ENCODE measurements at places on chromosomes 3 and 15.

DNA sequence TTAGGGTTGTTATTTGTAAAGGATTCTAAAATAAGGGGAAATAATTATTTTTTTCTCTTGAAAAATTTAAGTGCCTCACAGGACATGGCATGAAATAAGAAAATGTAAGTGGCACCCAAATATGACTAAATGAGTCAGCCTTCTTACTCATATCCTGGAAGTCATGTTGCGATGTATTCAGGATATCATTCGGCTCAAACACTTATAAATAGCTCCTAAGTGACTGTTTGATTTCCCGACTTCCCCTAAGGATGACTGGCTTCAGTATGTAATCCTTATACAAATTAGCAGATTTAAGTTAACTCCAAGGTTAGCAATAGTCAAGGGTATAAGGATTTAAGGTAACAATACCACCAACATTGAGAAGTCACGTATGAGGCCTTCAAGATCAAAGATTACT, 57.3 kb upstream of the OSTN start:
- peak; percentile 78 for DNase-seq

DNA sequence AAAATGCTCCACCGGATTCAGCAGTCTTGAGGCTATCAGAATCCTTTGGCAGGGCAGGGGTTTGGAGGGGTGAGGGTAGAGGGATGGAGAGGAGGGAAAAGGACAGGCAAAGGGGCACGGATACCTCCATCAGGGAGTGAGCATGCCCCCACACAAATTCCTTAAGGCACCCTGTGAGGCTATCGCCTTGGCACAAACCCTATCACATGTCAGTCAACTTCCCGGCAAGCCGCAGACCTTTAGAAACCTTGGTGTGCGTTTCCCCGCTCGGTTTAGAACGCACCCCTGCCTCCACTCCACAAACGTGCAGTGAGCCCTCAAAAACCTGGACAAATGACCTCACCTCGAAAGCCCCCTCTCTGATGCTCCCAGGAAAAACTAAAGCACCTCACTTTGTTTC, 422 bp upstream of the SETMAR start:
- no peak for DNase-seq

DNA sequence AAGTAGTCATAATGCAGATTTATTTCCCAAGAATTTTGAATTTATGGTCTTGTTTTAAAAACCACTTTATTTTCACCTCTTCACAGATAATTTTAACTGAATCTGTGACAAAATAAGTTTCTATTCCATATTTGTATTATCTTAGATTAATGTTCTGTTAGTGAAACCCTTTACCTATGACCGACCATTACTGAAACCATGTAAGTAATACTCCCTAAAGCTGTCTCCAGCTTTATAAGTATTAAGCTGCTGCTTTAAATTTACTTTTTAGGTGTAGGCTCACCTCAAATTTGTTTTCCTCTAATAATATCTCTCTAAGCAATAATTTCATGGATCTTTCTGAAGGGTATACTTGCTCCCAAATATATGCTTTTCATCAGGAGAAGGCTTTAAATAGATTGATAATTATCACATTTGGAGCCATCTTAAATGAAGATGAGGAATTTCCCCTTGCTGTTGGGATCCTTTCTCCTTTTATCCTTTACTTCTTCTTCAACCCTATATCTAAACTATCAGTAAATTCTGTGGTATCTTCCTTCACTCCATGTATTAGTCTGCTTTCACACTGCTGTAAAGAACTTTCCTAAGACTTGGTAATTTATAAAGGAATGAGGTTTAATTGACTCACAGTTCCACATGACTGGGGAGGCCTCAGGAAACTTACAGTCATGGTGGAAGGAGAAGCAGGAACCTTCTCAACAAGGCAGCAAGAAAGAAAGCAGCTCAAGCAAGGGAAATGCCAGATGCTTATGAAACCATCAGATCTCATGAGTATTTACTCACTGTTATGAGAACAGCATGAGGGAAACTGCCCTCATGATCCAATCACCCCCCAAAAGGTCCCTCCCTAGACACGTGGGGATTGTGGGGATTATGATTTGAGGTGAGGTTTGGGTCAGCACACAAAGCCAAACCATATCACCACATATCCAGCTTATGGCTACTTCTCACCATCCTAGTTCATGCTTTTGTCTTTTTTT, 92.3 kb upstream of the P2RY1 start:
- no peak for DNase-seq

- no peak for DNase-seq
These were observed 1159.5 kb downstream of the IGSF11 start for GRCh38 chr3:117874904-117875874.

- DNase-seq: peak; percentile 46
These were observed 59.9 kb upstream of the COL8A1 start for GRCh38 chr3:99578339-99578970.

DNA sequence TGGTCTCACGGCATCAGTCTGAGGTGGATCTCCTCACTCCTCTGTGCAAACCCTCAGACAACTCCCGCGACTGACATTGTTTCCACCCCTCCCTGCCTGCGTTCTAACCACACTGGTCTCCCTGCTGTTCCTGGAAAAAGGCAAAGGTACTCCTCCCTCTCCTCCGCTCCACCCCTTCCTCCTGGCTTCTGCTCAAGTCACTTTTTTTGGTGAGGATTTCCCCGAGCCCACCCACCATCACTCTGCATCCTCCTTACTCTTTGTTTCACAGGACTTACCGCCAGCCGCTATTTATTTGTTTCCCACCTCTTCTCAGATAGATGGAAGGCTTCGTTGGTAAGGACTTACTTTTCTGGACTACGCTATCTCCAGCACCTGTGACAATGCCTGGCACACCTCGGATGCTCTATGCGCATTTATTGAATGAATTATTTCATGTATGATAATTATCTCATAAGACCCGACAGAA, 25.6 kb downstream of the PRR23E start:
- no peak for DNase-seq

DNA sequence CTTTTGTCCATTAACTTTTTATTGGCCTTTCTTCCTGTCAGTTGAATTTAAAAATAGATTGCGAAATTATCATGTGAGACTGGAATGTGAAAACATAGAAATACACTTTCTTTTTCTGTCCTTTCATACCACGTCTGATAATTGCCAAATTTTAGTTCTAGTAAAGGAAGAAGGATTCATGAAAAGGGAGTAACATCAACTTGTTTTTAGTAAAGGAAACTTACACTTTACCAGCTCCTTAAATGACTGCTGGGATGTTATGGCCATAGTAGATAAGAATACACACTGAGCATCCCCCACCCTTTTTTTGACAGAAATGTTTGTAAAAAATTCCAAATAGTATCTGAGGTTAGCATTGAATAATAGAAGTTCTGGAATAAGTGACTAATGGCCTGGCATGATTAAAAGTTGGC, 137.9 kb downstream of the NEO1 start:
- no peak for DNase-seq

DNA sequence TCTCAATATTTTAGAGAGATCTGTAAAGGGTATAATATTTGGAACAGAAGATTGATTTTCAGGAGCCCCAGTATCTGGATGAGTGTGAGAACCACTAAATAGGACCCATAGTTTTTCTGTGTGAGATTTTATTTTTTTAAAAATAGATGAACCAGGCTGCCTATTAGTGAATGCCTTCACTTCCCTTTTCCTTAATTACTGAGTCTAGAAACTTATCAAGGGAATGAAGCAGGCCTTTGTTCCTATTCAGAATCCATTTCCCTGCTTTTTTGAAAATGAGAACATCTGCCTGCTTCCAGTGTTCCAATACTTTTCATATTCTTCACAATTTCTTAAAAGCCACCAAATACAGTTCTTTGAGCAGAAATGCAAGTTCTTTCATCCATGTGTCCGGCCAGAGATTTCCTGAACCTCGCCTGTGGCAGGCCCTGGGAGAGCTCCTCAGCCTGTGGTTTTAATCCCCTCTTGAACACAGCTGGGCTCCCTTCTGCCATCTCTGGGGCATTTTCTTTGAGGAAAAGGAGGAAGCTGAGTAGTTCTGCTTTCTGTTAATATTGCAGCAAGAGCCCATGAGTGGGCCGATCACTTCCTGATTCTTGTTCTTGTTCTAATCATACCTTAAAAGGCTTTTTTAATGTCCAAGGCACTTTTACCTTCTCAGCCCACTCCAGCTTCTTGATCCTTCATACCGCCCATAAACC, 4.7 kb downstream of the EHD4 start:
- peak; percentile 43 for DNase-seq

DNA sequence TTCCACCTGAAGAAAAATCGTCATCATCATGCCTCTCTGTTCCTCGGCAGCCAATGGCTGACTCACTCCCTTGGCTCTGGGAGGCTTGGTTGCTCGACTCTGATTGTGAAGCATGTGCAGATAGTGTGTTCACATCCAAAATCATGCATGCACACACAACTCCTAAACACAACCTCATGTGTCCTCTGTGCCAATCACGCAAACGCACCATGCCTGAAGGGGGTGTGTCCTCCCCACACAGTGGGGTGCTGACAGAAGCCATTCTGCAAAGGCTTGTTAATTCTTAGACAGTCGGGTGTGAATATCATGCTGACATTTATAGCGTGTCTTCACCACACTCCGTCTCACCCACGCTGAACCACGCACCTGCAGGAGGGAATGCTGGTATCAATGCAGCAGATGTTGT, 11.4 kb upstream of the CCDC174 start:
- DNase-seq: no peak

DNA sequence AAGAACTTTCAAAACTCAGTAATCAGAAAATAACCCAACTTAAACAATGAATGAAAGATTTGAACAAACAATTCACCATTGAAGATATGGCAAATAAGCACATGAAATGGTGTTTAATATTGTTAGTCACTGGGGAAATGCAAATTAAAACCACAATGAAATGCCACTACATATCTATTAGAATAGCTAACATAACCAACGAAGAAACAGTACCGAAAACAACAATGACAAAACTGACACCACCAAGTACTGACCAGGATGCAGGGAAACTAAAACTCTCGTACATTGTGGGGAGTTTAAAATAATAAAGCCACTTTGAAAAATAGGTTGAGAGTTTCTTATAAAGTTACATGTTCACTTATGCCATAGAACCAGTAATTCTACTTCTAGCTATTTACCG, 69.1 kb downstream of the KBTBD8 start:
- no peak for DNase-seq

DNA sequence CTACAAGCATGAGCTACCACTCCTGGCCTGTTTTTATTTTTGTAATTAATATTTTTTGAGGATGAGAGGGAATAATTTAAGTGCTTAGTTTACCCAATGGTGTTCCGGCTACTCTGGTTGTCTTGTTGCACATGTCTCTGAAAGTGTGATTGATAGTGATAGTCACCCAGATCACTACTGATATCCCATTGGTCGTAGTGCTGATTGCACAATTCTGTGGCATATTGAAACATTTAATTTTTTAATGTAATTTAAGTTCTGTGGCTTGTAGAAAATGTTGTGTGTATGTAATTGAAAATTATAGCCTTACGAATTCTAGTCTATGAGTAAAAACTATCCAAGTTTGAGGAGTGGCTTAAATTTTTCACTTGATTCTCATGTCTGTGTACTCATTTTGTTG, 11.9 kb downstream of the ARIH2 start:
- no peak for DNase-seq

DNA sequence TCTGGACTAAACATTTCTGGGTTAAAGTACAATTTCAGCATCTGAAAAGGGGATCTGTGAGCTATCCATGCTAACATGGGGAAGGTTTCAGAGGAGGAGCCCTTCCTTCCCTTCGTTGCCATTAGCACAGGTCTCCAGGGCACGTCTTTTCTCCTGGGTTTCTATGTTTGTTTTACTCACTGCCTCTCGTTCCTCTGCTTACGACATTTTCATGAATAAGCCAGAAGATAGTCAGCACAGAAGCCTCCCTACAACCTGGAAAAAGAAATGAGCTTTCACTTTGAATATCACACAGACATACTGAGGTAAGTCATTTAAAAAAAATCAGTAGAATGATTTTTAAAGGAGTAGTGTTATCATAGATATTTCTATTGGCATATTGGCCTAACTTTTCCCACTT, 117.2 kb upstream of the KCNMB2 start:
- no peak for DNase-seq

- DNase-seq: no peak
These were observed 92.6 kb upstream of the ALDH1A3 start for GRCh38 chr15:100786901-100787566.

- DNase-seq: no peak
These were observed 148.5 kb downstream of the IGF1R start for GRCh38 chr15:98796685-98797357.

DNA sequence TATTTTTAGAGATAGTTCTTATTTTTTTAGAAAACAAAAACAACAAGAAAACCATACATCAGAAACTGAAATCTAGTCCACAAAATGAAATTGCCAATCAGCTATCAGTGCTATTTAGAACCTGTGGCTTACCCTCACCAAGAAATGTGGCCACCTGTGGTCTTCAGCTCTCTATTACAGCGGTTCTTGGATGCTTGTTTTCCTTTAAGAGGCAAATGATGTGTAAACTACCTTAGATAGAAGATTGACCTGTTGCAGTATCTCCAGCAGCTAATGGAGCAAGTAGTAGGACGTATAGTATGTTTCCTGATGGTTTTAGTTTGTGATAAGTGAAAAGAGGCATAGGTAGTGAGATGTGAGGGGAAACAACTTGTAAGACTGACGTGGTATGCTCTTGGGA, 21.2 kb downstream of the TFG start:
- no peak for DNase-seq

DNA sequence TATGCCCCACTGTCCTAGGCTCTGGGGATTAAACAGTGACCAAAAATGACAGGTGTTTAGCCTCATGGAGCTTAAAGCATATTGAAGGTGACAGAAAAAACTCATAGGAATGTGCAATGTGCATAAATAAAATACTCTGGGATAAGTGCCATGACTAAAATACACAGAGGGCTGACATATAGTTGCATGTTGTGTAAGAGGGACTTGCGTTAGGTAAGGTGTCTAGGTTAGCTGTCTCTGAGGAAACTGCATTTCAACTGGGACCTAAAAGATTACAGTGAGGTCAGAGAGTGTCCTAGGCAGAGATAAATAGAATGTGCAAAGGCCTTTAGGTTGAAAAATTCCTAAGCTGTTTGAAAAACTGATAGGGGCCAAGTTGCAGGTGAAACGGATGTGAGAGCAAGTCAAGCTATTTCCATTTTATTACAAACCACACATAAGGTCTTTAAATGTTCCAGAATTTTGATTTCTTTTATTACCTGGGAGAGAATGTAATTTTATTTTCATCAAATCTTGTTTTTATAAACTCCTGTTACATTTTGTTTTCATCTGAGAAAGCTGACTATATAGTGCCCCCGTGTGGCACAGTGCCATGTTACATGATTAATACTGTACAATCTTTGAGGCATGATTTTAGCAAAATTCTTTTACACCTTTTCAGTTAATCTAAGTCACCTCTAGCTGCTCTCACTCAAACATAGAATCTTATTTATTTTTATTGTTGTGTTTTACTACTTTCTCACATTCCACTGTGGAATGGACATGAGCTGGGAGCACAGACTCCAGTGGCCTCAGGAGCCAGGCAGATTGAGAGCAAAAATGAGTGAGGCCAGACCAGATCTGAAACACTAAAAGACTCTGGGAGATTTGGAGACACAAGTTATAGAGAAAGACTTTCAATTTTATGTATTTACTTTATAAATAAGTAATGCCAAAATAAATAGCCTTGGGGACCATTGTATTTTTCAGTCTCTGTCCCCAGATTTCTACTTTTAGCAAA, 259.6 kb upstream of the ZNF717 start:
- DNase-seq: no peak
